ENCODE measurements at places on chromosomes 5 and 9.
A peak's percentile ranks its signal among the peaks of the same experiment; 100 is the strongest.

DNA sequence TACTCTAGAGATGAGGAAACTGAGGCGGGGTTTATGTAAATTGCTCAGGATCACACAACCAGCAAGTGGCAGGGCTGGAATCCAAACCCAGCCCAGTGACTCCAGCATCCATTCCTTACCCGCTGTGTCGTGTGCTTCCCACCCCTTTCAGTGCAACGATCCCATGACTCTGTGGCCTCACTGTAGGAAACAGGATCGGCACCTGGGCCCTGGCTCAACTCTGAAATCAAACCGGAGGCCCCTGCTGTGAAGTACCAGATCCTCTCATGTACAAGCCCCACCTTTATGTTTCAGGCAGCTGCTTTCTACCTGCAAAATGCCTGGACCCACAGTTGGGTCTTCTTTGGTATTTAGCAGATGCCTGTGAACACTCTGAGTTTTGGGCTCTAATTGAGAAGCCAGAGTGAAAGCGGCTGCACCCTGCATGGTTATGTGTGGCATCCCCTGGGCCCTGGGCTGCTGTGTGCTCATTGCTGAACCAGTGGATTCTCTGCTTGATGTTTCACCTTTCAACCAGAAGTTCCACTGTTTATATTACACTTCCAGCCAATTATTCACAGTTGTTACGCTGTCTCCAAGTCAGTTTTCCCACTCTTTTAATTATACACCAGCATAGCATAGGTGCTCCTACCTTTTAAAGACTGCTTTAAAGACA, 36.7 kb downstream of the ABLIM3 start:
- no peak for DNase-seq

DNA sequence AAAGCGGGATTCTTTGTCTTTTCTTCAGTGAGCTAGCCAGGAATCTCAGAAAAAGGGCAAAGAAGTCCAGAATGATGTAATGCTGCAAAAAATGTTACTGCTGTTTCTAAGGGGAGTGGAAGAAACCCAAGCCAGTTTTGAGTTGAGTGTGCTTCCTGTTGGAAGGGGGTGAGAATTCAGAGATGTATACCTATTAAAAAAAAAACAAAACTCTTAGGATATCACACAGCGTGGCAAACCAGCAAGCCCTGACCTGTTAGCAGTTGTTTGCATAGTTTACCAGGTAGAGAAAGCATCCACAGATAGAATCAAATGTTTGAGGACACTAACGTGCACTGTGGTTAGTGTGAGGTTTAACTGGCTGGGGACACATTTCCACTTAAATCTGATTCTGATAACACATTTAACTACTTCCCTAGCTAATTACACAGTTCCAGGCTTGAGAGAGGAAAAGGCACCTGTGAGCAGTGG, 11.4 kb downstream of the BASP1 start:
- no peak for DNase-seq

DNA sequence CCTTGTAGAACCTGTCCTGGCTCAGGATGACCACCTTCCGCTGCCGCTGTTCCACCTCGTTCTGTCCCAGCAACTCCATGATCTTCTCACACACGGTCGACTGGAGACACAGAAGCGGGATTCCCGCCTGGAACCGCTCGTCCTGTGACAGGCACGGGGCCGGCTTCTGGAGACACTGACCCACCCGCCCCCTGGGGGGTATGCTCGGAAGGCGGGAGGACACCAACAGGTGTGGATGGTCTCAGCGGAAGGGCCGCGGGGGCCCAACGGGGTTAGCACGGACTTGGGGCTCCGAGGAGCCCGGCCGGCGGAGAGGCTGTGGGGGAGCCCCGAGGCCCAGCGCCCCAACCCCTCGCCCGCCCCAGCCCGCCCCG, 530 bp downstream of the UCK1 start:
- DNase-seq = peak; percentile 45

DNA sequence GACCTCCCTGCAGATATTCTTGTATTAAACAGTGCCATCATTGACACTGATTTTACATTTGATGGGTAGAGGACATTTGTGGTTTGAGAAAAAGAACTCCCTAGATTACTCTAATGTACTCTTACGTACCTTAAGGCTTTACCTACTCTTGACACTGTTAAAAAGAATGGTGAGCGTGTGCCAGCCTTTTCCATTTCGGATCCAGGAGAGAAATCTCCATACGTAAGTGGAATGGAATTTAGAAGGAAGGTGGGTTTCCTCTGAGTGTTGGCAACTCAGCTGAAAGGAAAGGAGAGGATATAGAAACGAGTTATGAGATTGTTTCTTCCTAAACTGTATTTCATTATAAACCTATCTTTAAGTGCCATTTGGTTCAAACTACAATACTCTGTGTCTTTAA, 40.9 kb downstream of the TNPO1 start:
- no peak for DNase-seq

DNA sequence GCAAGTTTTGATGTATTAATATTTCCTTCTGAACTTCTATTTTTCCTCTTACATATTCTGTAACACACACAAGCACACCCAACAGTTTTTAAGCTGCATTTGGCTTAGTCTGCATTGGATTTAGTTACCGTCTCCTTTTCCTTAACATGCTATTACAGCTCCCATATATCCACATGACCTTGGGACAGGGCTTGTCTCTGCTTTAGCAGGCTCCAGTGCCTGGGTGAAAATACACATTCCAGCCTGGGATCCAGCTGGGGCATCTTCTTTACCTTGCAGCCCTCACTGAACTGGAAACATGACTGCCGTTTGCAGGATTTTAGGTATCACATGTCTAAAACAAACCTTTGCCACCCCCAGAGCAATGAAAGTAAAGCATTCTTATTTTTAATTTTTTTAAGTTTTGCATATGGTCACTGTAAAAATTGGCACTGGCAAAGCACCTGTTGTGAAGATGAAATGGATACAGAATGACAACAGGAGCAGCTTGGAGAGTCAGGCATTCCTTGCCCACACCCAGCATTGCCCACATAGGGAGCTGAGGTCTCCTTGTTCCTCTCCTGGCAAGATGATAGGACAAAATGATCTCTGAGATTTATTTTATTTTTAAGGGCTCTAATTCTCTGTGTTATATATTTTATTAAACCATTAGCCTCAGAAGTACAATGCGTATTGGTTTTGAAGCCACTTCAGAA, 4.0 kb downstream of the GADD45G start:
- DNase-seq = no peak

- DNase-seq = peak; percentile 43
Measured at GRCh38 chr9:33416996-33417395, 14.6 kb upstream of the AQP7 start.

- DNase-seq = no peak
Measured at GRCh38 chr9:92405818-92406217, 1.4 kb upstream of the OGN start.

GRCh38 chr5:138596105-138596881, 21.1 kb upstream of the HSPA9 start:
- DNase-seq = no peak

- DNase-seq = no peak
Measured at GRCh38 chr9:83106263-83106662, 43.3 kb upstream of the RASEF start.

DNA sequence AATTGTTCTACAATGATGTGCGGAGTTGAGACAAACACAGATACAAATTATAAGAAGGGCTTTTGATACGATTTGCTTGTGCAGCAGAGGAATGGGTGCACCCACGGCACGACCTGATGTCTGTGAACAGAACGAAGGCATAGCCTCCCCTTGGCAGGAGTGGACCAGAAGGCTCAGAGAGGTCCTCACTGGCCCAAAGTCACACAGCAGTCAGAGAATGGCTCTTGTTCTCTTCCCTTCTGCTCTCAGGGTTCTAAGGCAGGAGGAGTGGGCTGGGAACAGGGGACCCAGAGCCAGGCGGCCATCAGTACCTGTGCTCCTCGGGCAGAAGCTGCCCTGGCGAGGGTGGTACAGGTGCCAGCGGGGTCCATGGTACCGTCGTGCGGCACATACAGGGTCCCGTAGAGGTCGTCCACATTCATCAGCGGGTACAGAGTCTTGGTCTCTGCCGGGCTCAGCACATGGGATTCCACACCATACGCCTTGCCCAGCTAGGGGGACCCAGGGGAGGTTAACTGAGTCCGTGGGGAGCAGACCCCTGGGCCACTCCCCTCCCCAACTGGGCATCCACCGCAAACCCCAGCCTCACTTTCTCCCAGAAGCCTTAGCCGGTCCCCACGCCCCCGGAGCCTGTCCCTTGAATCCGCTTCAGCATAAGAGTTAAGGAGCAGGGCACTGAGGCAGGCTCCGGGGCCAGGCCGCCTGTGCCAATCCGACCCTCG, 7.0 kb downstream of the SARDH start:
- peak; percentile 16 for DNase-seq

GRCh38 chr9:102362470-102363132, 624.2 kb upstream of the GRIN3A start:
- DNase-seq = no peak

DNA sequence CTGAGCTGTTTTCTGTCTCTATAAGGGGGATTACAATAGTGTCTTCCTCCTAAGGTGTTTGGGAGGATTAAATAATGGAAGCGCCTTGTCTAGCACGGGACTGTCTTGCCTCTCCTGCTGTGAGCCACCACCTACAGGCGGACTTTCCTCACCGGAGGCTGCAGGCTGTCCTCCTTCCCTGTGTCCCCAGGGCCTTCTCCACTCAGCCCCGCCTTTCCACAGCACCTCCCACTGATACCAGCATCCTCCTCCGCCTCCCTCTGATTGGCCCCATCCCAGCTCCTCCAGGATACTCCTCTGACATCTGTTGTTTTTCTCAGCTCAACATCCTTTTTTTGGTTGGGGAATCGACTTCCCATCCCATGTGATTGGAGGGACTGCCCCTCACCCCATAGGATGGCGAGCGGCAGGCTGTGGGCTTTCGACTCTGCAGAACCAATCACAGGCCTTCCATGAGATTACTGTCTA, 851 bp upstream of the ZDHHC12 start:
- peak; percentile 55 for DNase-seq

DNA sequence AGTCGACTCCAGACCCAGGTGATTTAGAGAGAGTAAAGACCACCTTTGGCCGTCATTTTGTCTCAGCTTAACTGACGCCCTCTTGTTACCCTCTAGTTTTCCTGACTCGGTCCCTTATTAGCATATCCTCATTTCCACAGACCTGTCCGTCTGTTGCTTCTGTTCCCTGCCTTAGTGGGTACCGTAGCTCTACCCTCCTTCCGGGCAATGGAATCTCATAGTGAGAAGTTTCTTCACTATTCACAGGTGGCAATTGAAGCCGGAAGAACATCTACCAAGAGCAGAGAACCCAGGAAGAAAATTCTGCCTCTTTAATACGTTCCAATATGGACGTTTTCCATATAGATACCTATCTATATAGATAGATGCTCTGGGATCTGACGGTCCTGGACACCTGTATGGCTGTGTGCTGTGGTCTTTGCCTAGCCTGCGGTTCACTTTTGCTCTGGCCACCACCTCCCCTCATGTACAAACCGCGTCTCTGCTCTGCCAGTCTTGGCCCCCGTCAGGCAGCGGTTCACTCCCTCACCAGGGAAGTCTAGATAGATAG, 652 bp upstream of the TMEM161B start:
- peak; percentile 41 for DNase-seq

GRCh38 chr9:127983847-127984289, 3.1 kb upstream of the EEIG1 start:
- DNase-seq = no peak

GRCh38 chr9:114366334-114367128, 21.3 kb downstream of the AKNA start:
- no peak for DNase-seq

DNA sequence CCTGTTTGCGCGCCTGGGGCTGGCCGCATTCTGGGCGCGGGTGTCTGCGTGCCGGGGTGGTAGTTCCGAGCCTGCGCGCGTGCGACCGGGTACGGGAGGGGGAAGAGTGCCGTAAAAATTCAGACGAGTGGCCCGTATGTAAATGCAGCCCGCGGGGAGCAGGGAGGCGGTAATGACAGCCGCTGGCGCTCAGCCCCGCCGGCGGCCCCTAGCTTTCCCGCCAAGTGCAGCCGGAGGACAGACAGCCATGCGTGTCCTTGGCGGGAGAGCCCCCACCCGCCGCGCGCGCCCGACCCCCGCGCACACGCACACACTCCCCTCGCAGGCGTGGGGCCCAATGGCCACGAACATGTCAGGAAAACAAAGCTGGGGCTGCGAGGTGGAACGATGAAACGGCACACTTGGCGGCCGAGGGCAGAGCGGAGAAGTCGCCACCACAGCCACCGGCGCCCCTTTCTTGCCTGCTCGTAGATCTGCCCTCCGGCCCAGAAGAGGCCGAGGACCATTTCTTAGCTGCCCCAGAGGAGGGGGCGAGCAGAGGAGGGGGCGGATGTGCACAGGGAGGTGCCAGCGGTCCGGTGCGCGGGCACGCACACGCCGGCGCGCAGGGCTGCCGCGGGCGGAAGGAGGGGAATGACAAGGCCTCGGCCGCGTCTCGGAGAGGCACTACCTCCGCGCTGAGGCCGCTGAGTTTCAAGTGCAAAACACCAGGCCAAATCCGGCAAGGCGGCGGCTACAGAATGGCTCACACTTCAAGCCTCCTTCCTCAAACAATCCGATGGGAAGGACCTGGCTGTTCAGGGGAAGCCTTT, 208.4 kb downstream of the MEF2C start:
- peak; percentile 58 for DNase-seq

DNA sequence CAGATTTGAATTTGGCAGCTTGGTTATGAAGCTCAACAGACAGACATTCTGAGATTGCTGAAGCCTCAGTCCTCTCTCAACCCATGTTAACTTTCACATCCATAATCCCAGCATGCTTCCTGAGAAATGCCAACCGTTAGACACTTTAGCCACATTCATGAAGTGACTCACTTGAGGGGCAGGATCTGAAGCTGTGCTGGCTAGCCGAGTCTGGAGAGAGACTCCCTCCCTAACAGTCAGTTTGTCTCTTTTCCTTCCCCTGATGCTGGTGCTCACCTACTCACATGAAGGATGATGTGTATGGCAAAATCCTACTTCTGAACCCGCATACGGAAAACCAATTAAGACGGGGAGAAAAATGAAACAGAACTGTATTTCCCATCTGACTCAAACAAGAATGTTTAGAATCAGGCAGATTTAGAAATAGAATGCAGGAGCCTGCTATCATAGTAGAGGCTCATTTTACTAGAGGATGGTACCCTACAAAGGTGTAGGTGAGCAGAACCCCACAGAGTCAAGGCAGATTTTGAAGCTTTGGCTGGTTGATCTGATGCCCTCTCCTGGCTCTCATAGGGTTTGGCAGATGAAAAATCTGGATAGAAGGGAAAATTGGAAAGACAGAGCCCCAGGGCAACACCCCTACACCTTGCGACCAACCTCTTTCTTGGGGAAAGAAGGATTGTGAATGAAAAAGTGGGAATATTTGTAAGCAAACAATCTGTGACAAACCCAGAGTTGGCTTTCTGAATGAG, 150.9 kb upstream of the LHFPL2 start:
- DNase-seq = no peak

DNA sequence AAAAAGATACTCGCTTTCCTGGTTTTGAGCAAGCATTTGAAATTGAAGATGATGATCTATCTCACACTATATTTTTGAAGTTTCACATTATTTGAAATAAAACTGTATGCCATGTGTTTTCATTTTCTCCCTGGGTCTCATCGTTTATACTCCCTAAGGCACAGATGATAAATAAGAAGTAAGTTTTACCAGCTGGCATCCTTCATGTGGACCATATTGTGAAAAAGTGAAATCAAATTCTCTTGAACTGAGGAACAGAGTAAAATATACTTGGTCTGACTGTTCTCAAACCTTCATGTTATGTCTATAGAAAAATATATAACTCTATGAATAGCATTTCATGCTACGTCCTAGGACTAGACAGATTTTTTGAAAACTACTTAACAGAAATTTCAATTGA, 1600.9 kb upstream of the C9orf72 start:
- DNase-seq = no peak

Measured in activated T-cell treated with anti-CD3 and anti-CD28 coated beads, Interleukin-2, amount 50 U/mL, for 24 hours (primary cell).